ENCODE measurements at places on chromosomes 12 and 14.

GRCh38 chr12:52195065-52195730 is 3.4 kb upstream of the KRT80 start:
- DNase-seq = no peak

GRCh38 chr12:65965358-65965757 is 141.1 kb downstream of the HMGA2 start:
- no peak for DNase-seq

GRCh38 chr14:69208666-69209065 is 17.4 kb downstream of the EXD2 start:
- DNase-seq = no peak

GRCh38 chr14:50364792-50365191 is 31.9 kb downstream of the CDKL1 start:
- no peak for DNase-seq

- DNase-seq = no peak
Measured at GRCh38 chr12:11228296-11228879, 41.1 kb downstream of the PRB3 start.

GRCh38 chr14:102795060-102795925 is 18.0 kb downstream of the TRAF3 start:
- no peak for DNase-seq

DNA sequence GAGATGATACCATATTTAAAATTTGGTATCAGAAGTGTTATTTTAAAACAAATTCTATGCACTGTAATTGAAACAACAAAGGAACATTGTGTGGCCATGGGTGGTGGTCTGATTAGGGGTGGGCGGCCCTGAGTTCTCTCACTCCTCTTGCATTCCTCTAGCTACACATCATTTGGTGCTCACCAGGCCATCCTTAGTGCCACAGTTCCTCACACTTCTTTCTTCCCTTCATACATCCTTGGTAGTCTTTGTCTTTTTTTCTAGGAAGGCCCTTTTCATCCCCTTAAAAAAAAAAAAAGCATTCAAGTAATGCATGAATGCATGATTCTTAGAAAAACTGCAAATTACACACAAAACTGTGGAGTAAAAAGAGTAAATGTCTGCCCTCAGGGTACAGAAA is 2.4 kb upstream of the MANSC4 start:
- DNase-seq = no peak

- peak; percentile 10 for DNase-seq
Measured at GRCh38 chr12:85951823-85952222, 77.7 kb downstream of the NTS start.

GRCh38 chr12:95790917-95791849 is 619 bp upstream of the NTN4 start:
- no peak for DNase-seq

GRCh38 chr12:93846936-93847516 is 169.9 kb downstream of the CRADD start:
- DNase-seq = no peak

DNA sequence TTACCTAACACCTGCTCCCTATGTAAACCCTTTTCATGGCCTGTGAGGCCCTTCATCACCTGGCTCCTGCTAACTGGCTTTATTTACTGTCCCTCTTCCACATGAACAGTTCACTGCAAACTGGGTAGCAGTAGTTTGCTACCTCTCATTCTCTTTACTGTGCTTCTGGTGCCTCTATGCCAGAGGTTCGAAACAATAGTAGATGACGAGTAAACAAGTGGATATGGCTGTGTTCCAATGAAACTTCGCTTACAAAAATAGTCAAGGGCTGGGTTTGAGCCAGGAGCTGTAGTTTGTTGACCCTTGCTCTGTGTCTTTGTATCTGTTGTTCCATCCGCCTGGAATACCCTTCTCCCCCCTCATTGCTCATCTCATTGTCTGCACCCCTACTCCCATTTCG is 233.6 kb upstream of the RMST start:
- no peak for DNase-seq

GRCh38 chr12:34602213-34602940 is 580.1 kb downstream of the ALG10 start:
- no peak for DNase-seq

DNA sequence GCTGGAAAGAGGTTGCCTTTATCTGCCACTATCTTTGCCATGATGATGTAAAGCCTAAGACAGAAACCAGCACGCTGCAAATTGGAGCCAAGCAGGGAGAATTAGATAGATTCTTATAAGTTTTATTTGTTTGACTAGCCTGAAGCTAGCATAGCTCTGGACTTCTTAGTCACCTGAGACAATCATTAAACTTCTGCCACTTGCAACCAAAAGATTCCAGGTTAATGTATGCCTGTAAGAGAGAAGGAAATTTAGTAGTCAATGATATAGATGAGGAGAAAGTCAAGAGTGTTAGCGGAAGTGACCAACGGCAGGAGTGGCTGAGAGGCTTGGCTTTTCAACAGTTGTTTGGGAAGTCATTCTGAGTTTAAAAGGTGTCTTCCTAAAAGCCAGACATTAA is 1106.6 kb downstream of the VRK1 start:
- no peak for DNase-seq

- DNase-seq = peak; percentile 89
Measured at GRCh38 chr12:6215932-6216494, 15.8 kb downstream of the CD9 start.

GRCh38 chr14:89447182-89447944 is 30.3 kb upstream of the FOXN3 start:
- no peak for DNase-seq

DNA sequence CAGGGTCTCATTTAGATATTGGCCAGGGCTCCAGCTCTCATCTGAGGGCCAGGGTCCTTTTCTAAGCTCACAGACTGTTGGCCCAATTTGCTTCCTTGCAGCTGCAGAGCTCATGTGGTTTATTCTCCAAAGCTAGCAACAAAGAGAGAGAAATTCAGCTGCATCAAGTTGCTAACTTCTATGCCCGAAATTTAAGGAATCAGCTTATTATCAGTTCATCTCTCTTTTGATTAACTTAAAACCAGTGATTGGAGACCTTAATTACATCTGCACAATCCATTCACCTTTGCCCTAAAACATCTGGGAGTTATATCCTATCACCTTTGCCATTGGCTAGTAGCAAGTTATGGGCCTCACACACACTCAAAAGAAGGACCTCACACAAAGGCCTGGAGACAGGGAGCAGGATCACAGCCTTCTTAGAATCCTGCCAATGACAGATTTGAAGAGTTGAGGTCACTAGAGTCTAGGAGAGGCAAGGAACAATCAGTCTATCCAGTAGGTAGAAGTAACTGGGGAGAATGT is 258.8 kb upstream of the GARIN6 start:
- no peak for DNase-seq

- DNase-seq = no peak
Measured at GRCh38 chr12:45138609-45139008, 77.3 kb upstream of the ANO6 start.

GRCh38 chr12:103930787-103931735 is 851 bp downstream of the HSP90B1 start:
- DNase-seq = no peak

GRCh38 chr12:13238204-13238603 is 41.7 kb downstream of the EMP1 start:
- DNase-seq = no peak

DNA sequence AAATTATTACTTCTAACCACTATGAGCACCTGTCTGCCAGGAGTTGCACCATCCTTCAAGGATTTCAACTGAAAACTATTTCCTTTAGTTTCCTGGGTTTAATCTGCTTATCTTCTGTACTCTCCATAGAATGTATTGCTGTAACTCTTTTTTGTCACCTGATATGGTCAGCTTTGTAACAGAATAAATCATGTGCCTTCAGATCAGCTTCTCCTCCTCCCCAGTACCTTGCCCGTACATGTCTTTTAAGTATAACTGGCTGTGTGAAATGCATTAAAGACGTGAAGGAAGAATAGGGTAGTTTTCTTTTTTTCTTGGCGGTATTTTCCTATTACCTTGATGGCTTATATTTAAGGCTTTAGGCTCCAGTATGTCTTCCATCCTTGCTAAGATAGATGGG is 200.3 kb upstream of the NAV3 start:
- DNase-seq = no peak

DNA sequence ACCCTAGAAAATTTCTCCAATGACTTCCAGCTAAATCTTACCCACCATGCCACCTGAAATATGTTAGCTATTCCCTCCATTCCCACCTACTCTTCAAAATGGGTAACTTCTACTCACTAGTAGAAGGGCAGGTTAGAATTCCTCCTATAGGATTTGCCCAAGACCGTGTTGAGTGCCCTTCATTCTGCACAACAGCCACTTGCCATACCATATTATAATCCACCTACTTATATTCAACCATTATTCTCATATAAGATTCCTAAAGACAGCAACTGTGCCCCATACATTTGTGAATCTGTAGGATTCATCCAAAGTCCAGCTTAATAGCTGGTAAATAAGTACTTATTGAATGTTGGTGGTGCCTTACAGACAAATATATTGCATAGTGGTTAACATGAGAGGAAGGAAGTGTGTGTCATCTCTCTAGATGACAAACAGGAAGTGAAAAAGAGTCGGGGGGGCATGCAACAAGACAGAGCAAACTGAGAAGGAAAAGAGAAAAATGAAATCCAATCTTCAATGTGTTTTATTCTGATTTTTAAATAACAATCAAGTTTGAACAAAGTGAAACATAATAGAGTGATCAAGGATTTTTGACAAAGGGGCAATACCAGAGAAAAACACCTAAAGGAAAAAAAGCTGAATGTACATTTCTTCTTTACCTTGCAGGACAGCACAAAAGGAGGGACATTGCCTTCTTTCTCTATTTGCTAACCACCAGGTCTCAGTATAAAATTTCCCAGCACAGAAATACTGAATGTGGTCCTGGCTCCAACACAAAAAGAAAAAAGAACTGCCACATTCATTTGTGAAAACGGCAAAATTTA is 389.3 kb upstream of the USP15 start:
- DNase-seq = no peak

GRCh38 chr12:11677752-11678151 is 28.3 kb downstream of the ETV6 start:
- DNase-seq = no peak

- no peak for DNase-seq
Measured at GRCh38 chr14:22667881-22668280, 23.7 kb upstream of the OR6J1 start.

GRCh38 chr14:63745272-63745671 is 17.4 kb upstream of the SGPP1 start:
- no peak for DNase-seq

DNA sequence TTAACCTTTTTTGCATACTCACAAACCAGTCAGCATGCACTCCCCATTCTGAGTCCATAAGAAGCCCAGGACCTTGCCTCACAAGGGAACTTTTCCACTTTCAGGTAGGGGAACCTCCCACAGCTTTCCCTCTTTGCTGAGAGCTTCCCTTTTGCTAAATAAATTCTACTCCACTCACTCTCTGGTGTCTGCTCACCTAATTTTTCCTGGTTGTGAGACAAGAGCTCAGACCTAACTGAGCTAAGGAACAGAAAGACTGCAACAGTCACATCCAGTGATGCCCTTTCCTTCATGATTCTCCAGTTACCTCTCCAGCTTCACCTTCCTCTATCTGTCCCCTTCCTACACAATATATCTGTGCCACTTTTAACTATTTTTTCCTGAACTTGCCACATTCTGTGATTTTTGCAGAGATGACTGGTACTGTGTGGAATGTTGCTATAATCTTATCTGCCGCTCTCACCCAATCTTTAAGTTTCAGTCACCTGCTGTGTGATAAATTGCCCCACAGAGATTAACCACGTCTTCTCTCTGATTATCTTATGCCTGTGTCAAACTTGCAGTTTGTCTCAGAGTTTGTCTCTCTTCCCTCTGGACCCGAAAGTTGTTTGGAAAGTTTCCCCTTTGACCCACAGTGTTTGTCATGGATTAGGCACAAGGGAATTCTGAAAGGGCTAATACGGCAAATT is 737.1 kb upstream of the FLRT2 start:
- no peak for DNase-seq

GRCh38 chr12:30822385-30823155 is 67.8 kb upstream of the CAPRIN2 start:
- DNase-seq = no peak

GRCh38 chr14:101791919-101792572 is 30.5 kb downstream of the PPP2R5C start:
- DNase-seq = no peak

DNA sequence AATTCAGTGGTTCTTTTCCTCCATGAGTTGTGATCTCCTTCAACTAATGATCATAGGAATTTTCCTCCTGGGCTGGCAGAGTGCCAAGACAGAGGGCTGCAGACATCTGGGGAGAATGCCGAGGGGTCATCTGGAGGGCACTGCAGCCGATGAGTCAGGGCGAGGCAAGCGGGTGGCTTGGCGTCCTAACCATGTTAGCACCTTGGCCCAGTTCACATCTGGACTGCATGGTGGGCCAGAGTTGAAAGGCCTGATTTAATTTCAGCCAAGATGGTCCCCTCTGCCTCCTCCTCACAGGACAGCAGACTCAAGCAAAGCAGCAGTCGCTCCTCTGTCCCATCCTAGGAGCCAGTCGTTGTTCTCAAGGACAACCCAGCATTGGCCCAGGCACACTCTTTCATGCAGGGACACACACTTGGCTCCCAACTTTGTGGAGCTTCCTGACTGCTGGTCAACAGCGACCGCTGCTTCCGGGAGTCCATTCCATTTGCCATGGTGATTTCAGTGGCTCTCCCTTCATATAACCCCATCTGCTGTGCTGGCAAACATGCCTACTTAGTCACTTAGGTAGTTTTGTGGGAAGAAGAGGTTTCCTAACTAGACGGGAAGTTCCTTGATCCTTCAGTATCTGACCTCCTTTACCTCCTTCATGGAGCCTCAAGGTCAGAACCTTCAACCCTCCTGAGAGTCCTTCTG is 161.8 kb downstream of the TTC8 start:
- peak; percentile 6 for DNase-seq

DNA sequence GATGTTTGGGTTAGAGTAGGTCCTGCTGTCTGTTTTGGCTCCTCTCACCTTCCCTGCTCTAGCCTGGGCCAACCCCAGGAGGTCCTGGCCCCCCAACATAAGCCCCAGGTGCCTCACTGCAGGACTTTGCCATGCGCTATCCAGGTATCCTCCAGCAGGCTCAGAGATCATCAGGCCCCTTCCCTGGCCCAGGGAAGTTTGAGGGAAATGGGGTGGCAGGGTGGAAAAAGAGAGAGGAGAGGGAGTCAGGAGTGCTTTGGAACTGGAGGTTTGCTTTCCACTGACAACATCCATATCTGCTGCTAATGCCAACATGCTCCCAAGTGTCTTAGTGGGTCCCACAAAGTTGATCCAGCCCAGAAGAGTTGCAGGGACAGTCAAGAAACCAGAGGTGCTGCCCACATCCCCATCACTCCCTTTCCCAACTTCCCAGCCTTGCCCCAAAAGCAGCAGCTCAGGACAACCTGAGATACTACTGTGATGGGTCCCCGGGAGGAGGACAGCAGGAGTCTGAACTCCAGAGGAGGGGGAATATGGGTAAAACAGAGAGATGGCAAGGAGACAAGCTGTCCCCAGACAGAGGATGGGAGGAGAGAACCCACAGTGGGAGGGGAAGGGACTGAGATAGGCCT is 677 bp downstream of the TNS2 start:
- no peak for DNase-seq

- DNase-seq = no peak
Measured at GRCh38 chr12:87425942-87426554, 603.2 kb downstream of the C12orf50 start.

All from NCI-H446 treated with DMSO at 0.1 percent for 48 hours (cell line).